ENCODE measurements at places on chromosomes 2 and 18.
A peak's percentile ranks its signal among the peaks of the same experiment; 100 is the strongest.

- DNase-seq: no peak
Observed at GRCh38 chr18:32908424-32908805, 135.6 kb upstream of the KLHL14 start.

DNA sequence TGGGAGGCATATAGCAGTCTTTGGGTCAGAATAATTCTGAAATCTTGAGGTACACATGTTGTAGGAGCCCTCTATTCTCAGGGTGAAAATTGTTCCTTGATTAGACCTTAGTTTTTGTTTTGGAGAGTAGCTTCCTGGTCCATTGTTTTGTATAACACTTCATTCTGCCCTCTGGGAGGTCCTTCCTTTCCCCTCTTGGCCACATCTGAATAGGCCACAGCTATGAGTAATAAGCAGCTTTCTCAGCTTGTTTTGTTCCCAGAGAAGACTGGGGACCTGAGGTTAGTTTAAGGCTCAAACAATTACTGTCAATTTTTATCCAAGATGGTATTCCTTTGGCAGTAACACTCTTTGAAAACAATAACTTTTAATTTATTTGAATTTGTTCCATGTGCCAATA lies 72.6 kb upstream of the NOL4 start:
- DNase-seq: no peak

DNA sequence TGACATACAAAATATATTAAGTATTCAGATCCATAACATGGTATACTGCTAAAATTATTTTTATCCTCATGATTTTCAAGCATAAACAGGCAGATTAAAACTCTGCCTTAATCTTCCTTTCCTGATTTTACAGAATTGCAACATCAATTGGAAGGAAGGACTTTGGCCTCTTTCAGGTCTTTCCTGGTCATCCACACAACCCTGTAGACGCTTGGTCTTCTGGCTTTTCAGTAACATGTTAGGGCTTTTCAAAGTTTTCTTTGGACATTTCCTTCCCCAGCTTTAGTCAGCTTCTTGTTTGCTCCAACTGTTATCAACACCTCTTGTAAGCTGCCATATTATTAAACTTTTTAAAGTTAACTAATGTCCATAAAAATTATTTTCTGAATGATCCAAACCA lies 1364.9 kb upstream of the NRXN1 start:
- DNase-seq: no peak

GRCh38 chr18:12391487-12392165 lies 14.6 kb upstream of the AFG3L2 start:
- no peak for DNase-seq

GRCh38 chr2:94986392-94986963 lies 39.0 kb upstream of the MAL start:
- DNase-seq: no peak

- DNase-seq: no peak
Observed at GRCh38 chr18:56873441-56874140, 222.4 kb downstream of the WDR7 start.

DNA sequence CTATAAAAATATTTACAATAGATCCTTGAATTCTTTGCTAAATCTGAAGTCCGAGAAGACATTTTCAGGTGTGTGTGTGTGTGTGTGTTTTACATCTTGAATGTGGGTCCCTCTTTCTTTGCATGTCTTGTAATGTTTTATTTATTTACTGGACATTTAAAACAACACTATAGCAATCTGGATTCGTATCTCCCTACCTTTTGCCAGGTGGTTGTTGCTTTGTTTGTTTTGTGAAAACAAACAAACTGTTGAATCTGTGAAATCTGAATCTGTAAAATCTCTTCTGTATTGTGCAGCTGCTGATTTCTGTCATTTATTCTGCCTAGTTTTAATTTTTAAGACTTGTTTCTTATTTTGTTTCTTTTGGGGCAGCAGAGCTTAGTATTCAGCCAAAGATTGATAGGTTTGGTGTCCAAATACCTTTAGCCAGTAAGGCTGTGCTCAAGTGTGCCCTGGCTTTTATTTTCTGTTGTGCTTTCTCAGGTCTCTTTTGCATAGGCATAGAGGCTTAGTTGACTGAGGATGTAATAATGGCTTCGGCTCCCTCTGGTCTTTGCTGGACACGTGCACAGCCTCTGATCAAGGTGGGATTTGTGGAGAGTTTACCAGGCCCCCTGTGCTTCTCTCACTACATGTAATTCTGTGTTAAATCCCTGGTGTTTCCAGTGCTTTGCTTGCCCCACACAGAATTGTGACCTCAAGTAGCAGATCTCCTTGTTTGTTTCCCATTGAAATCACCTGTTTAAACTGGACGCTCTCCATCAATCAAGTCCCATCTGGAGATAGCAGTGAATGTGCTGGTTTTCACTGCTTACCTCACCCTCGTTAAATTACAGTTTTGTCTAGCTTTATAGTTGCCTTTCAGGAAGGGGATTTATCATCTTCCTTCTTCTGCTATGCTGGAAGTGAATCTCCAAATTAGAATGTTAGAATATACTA lies 71.1 kb downstream of the BIRC6 start:
- no peak for DNase-seq

DNA sequence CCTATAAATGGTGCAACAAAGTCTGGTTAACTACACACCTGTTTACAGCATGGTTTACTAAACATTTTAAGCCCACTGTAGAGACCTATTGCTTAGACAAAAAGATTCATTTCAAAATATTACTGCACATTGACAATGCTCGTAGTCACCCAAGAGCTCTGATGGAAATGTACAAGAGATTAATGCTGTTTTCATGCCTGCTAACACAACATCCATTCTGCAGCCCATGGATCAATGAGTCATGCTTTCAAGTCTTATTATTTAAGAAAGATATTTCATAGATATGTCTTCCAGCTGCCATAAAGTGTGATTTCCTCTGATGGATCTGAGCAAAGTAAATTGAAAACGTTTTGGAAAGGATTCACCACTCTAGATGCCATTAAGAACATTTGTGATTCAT lies 781.1 kb downstream of the MBD2 start:
- no peak for DNase-seq

GRCh38 chr2:3493615-3494007 lies 25.7 kb downstream of the ADI1 start:
- no peak for DNase-seq

- no peak for DNase-seq
Observed at GRCh38 chr2:18123577-18123976, 245.1 kb downstream of the KCNS3 start.

- no peak for DNase-seq
Observed at GRCh38 chr2:94762600-94762999, 108.6 kb upstream of the TEKT4 start.

- no peak for DNase-seq
Observed at GRCh38 chr2:26185304-26185928, 12.5 kb downstream of the GAREM2 start.

- DNase-seq: no peak
Observed at GRCh38 chr2:199705538-199705937, 145.5 kb downstream of the FTCDNL1 start.

GRCh38 chr2:163248376-163249253 lies 410.0 kb upstream of the KCNH7 start:
- DNase-seq: no peak

GRCh38 chr2:160477032-160477431 lies 16.6 kb downstream of the RBMS1 start:
- no peak for DNase-seq

DNA sequence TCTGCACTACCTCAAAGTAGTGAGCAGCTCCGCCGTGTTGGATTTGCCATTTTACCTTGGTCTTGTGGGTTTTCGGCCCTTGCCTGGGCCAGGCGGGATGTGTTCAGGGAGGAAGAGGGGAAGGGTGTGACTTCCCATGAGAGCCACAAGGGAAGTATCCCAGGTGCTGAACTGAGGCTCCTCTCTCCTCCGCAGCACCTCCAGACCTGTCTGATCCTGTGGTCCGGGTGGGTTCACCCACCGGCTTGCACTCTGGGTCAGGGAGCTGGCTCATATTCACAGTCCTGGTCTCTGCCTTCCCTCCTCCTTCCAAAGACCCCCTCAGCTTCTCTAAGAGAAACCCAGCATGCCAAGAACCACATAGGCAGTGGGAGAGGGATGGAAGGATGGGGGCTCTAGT lies 235.8 kb downstream of the SEPTIN10 start:
- DNase-seq: no peak

GRCh38 chr2:175811971-175812370 lies 190.1 kb downstream of the LNPK start:
- DNase-seq: no peak

DNA sequence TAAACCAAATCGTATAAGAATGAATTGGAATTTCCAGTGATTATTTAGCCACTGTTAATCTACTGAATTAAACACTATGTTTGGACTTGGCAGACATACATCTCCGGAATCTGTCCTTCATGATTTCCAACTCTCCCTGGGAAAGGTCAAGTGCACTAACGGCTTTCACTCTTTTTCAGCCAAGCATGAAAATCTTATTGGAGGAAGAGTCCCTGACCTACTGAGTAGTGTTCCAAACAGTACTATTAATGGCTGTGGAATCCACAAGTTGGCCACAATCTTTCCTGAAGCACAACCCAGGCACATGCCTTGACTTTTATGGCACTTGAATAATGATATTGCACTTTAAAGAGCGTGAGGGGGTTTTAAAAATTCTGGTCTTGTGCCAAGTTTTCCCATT lies 318.9 kb upstream of the RND3 start:
- DNase-seq: no peak

- no peak for DNase-seq
Observed at GRCh38 chr2:237471438-237472186, 15.4 kb upstream of the MLPH start.

GRCh38 chr18:77115192-77115953 lies 17.2 kb downstream of the MBP start:
- no peak for DNase-seq

DNA sequence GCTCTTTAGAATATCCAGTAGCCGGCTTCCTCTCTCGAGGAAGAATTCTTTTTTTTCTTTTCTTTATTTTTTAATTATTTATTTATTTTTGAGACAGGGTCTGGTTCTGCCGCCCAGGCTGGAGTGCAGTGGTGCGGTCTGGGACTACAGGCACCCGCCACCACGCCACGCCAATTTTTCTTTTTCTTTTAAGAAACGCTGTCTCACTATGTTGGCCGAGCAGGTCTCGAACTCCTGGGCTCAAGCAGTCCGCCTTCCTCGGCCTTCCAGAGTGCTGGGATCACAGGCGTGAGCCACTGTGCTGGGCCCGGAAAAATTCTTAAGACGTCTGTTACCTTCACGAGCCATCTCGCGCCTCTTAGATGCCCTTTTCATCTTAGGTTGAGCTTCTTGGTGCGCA lies 931 bp upstream of the TMEM131 start:
- no peak for DNase-seq

DNA sequence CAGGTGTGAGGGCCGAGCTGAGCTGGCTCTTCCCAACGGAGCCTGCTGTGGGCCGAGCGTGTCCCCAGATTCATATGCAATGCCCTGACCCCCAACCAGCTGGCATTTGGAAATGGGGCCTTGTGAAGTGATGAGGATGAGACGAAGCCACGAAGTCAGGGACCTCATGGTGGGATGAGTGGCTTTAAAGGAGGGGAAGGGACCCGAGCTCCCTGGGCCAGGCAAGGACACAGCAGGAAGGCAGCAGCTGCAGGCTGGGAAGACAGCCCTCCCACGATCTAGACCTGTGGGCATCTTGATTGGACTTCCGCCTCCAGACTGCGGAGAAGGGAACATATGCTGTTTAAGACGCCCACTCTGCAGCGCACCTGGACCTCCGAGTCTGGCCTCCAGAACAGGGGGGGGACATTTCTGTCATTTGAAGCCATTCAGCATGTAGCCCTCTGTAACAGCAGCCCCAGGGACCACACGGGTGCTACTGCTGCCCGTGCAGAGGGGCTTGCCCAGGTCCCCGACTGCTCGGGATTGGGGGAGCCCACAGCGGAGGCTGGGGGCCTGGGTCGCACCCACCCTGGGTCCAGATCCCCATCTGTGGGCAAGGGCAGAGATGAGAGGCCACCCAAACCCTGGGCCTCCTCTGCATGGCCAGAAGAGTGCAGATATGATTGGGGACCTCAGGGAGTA lies 27.2 kb downstream of the KIF1A start:
- DNase-seq: no peak

DNA sequence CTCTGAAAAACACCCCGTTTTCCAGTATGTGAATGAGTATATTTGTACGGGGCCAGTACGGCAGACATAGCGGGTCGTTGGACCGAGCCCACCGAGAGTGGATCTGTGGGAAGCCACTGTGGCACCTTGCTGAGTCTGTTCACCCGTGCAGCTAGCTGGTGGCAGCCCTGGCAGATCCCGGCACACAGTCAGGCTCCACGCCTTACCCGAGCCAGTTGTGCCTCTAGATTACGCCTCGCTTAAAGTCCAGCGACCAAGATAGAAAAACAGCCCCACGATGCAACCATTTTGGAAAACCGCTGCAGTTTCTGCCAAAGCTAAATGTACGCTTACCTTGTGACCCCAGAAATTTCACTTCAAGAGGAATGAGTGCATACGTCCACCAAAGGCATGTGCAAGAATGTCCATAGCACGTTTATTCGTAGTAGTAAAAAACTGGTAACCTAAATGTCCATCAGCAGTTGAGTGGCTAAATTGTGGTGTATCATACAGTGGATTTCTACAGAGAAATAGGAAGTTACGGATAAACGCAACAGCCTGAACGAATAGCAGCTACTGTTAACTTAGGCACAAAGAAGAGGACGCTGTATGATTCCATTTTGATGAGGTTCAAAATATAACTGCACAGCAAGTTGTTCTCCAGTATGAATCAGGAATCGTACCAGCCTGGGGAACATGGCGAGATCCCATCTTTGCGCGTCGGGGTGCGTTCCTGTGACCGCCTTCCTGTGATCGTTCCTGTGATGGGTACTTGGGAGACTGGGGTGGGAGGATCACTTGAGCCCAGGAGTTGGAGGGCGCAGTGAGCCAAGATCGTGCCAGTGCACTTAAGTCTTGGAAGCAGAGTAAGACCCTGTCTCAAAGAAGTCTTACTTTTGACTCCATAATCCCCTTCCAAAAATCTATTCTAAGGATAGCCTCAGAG lies 688 bp upstream of the WDR33 start:
- DNase-seq: no peak

- DNase-seq: no peak
Observed at GRCh38 chr2:174383796-174384195, 11.7 kb upstream of the SCRN3 start.

DNA sequence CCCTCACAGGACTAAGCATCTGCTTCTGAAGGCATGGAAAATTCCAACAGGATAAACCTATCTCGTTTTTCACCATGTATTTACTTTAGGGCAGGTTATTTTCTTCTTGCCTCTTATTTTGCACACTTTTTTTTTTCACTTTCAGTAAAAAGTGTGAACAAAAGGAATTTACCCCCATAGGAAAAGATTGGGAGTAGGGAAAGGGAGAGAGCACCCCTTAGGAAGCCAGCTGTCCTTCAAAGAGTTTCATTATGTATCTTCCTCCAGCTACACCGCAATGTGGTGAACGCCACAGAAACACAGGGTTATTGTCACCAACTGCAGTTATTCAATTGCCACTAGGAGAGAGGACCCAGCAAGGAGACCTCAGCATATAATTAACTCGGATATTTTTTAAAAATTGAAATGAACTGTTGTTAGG lies 286.2 kb upstream of the VRK2 start:
- no peak for DNase-seq

- DNase-seq: peak; percentile 33
Observed at GRCh38 chr18:35267161-35267651, 22.8 kb downstream of the ZSCAN30 start.

Data from activated CD4-positive, CD25-positive, alpha-beta regulatory T cell treated with anti-CD3 and anti-CD28 coated beads, Interleukin-2, amount 50 U/mL, for 16 hours (primary cell).